MV-4-11 (cell line): ENCODE measurements at places on chromosomes 6 and 20.

GRCh38 chr6:107114926-107115694 lies at the start of gene BEND3:
Gene BEND3, minus strand, starts transcription at chr6:107115515. Its CDS starts 16,230 bp downstream, at chr6:107099285.
- no peak for DNase-seq

- DNase-seq = no peak
Observed at GRCh38 chr20:50012282-50013263, 29.8 kb downstream of the SNAI1 start.

GRCh38 chr6:133544419-133544818 lies 303.3 kb downstream of the EYA4 start:
- DNase-seq = no peak

- no peak for DNase-seq
Observed at GRCh38 chr20:5670874-5671273, 79.3 kb upstream of the SHLD1 start.

DNA sequence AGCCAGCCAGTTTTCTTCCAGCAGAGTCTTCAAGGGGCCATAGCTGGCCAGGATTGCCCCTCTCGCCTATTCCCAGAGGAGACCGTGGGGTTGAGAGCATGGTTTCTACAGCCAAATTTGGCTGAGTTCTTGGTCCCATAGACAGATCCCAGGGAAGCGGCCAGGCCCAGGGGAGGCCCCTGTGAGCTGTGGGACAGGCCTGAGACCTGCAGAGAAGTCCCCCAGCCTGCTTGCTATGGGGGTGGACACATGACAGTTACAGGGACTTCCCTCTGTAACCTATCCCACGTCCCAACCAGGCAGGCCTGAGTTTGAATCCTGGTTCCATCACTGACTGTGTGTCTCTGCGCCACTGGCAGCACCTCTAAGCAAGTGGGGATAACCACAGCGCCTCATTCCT lies 2.6 kb downstream of the TCF15 start:
- DNase-seq = no peak

GRCh38 chr6:169963581-169964297 lies 212.3 kb downstream of the ERMARD start:
- no peak for DNase-seq

DNA sequence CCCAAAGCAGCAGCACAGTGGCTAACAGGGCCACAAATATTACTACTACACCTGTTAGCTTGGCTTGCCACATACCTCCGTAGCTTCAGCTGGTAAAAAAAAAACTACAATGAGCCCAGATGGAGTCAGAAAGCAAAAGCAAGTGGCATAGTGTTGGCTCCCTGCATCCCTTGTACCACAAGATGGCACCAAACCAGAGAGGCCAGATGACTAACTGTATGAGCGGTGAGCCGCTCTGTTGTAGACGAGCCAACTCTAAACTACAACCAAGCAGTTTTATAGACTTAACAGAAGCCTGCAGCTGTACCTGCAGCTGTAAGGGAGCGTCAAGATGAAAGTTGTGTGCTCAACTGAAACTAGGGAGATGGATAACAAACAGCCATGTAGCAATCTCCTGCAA lies 84.5 kb upstream of the MCHR2 start:
- DNase-seq = no peak

DNA sequence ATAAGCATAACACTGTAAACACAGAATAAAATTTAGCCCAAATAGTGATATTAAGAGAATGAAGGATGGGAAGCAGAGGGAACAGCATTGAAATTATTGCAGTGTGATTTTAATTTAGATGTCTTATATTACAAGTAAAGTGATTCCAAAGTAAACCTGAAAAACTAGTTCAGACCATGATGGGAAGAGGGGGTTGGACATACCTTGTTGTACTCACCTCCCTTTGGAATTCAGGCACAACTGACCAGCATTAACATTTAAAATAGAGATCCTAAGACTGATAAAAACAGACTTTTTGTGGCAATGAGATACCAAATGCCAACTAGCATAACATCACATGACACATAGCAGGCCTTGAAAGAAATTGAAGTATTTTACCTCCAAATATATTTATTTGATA lies 262.6 kb upstream of the PRND start:
- DNase-seq = no peak

GRCh38 chr6:21987501-21987957 lies 309.3 kb downstream of the PRL start:
- peak; percentile 90 for DNase-seq

GRCh38 chr6:15500078-15500740 lies 162.6 kb downstream of the DTNBP1 start:
- no peak for DNase-seq

DNA sequence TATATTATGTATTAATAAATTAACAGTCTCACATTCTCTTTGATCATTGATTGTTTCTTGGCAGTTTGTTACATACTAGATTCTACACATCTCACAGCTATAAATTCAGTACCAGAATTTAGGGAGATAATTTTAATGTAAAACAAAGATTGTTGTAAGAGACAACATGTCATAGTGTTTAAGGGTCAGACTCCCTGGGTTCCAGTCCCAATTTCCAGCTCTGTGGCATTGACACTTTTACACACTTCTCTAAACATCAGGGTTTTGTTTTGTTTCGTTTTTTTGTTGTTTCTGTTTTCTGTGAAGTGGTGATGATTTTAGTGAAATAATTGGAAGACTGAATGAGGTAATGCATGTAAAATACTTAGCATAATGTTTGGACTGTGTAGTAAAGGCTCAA lies 19.9 kb downstream of the ADGRB3 start:
- DNase-seq = no peak
